ENCODE measurements at places on chromosomes 1 and 21. TPM values are rescaled to one million over a fixed set of nuclear protein-coding genes. Genes with fewer than 3 reads are reported as not detected.

ATP13A2 gene
- total RNA-seq = 23.4 TPM

FAF1 gene
- 39.0 TPM for total RNA-seq

C1orf53 gene
- total RNA-seq = not detected

COL24A1 gene
- total RNA-seq = not detected

ACTL8 gene
- not detected for total RNA-seq

LDLRAD1 gene
- total RNA-seq = not detected

CACHD1 gene
- total RNA-seq = 3.4 TPM

GPX7 gene
- total RNA-seq = 10.7 TPM
